Spleen (tissue), 13 donors: ENCODE measurements at places on chromosomes 7 and 10. TPM values are rescaled to one million over a fixed set of nuclear protein-coding genes. Genes with fewer than 3 reads are reported as not detected.
A peak's percentile ranks its signal among the peaks of the same experiment; 100 is the strongest.

GRCh38 chr7:41487229-41487940 is 215.5 kb downstream of the INHBA start:
- no peak for DNase-seq

- DNase-seq: no peak
Measured at GRCh38 chr10:45429790-45430189, 55.8 kb downstream of the ALOX5 start.

DNA sequence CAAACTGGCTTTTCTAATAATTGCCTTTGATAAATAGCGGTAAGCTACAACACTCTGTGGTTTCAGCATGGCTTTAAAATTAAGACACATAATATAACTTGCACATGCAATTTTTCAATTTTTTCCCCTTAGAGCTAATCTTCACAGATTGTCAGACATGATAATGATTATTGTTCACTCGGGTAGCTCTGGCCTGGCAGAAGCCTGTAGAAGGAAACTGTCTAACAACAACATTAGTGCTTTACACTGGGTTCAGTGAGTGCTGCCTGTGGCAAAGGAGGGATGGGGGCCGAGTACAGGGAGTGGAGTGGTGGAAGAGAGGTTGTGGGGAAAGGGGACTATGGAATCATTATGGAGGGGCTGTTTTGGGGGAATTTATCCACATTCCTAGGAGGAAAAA is 67.2 kb upstream of the AUTS2 start:
- DNase-seq: peak; percentile 29

DNA sequence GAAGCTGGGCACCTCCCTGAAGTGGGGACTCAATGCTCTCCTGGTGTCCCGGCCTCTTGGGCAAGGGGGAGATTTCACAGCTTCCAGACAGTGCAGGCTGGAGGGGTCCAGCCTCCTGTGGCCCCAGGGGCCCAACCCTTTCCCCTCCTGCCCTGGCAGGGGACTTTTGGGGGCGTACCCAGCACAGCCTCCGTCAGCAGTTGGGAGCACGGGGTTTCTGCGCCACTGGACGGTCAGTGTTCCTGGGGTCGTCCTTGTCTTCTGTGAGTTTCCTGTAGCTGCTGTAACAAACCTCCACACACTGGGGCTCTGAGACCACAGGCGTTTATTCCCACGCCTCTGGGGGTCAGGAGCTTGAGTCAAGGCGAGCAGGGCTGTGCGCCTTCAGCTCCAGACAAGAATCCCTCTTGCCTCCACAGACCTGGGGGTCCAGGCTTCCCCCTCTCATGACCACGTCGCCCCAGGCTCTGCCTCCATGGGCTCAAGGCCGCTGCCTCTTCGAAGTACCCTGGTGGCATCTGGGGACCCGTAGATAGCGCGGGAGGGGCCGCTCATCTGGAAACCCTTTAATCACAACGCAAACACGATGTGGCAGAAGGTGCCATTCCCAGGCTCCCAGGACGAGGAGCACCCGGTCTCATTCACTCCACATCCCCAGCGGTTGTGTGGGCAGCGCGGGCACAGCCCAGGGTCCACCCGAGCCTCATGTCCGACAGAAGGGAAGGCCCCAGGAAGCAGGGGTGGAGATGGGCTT is 14.0 kb downstream of the PWWP2B start:
- peak; percentile 67 for DNase-seq

- no peak for DNase-seq
Measured at GRCh38 chr7:5776894-5777660, 4.4 kb downstream of the RNF216 start.

The NPSR1 gene
- total RNA-seq: not detected

The DNAJB12 gene
- total RNA-seq: 41.6 TPM

DNA sequence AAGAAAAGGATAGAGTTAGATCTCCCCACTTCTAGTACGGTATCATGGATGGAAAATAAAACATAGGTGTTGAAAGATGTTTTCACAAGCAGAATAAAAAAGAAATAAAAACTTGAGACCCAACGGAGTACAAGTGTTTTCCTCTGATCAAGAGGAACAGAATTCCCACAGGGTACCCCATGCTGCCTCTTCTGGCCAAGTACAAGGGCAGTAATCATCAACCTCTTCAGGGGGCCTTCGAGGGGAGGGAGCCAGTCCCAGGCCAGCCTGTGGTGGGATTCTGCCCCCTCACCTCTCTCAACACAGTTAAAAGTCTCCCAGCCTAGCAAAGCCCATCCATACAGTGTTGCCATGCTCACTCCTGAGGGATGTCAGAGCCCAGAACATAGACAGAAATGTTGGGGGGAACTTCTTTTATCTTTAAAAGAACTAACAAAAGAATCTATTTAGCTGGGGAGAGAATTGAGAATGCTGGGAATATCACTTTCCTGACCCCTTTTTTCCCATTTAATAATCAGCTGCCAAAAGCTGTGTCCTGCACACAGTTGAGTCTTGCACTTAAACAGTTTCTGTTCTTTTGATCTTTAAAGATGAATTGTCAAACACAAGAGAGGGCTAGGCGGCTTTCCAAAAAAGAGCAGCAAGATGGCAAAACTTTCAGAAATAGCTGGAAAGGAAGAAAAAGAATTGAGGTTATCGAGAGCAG is 101.7 kb downstream of the PTN start:
- DNase-seq: no peak
